Panc1 (cell line): ENCODE measurements at places on chromosomes 2 and 18. TPM values are rescaled to one million over a fixed set of nuclear protein-coding genes. Genes with fewer than 3 reads are reported as not detected.

Gene RNU2-63P
- total RNA-seq: 14.0 TPM

Gene B4GALT6
- 36.3 TPM for total RNA-seq

GRCh38 chr18:47260120-47260923 is 8.9 kb upstream of the SKOR2 start:
- DNase-seq: no peak

Gene SLC30A3
- 0.59 TPM for total RNA-seq

- no peak for DNase-seq
These were observed 176.8 kb downstream of the LOXHD1 start for GRCh38 chr18:46480226-46480625.

DNA sequence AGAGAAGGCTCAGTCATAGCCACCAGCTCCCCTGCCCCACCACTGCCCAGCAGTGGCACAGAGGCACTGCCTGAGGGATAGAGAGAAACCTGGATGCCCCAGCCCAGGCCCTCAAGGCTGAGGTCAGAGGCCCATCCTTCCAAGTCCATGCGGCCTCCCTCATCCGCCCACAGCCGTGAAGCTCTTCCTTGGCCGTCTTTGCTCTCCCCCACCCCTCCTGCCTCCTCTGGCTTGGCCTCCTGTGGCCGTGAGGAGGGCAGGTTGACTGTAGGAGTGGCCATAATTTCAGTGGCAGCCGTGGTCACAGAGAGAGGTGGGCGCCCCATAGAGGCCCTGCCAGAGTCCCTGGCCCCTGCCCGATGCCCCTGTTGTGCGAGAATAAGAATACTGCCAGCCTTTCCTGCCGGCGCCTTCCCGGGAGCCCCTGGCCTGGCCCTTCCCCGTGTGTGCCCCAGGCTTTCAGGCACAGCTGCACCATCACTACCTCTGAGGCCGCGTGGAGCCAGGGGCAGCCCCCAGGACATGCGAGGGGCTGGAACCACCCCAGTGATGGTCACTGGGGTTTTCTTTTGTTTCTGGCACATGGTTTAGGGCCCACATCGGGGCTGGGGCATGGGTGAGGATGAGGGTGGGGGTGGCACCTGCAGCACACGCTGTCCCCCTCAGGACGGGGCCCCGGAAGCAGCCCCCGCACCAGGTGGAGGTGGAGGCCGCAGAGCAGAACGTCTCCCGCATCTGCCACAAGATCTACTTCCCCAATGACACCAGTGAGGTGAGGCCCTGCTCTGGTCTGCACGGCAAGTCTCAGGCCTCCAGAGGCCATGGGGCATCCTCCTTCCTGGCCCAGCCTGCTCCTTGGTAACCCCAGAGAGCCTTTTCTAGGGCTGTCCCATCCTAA is 13.1 kb upstream of the GPR17 start:
- no peak for DNase-seq

Gene NEB
- total RNA-seq: 0.10 TPM

DNA sequence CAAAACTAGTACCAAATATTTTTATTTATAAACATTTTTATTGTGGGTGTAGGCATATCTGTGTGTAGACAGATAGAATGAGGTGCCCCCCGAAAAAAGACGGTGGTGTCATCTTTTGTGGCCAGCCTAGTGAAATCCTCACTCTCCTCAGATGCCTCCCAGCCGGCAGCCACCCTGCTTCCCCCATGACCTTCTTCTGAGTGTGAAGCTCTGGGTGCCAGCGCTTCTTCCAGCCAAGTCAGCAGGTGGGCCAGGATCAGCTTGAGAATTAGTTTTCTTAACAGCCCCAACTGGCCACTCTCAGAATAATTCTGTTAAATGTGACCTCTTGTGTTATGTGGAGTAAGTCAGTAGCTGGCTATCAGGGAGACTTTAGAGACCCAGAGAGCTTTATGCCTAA is 229.6 kb upstream of the FOSL2 start:
- no peak for DNase-seq

GRCh38 chr2:125405816-125406215 is 1250.1 kb upstream of the GYPC start:
- peak; percentile 75 for DNase-seq

DNA sequence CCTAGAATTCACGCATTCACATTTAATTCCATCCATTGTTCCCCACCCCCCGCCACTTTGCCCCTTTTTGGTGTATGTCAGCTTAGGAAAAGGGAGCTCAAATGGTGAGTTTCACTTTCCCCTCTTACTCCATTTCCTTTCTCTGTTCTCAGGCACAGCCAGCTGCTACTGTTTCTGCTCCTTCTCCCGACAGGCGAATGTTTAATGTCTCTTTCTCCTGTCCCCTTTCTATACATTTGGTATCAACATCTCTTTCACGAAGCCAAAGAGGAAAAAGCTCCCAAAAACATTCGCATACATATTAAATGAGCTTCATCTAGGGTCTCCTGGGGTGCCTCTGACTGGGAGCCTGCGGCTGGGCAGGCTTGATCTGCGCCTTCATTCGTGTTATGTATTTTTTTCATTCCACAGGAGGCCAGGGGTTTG is 124.2 kb upstream of the SATB2 start:
- DNase-seq: no peak

Gene SCN3A
- not detected for total RNA-seq

Gene TBR1
- not detected for total RNA-seq

Gene DHRS9
- total RNA-seq: 0.21 TPM

Gene IFT172
- total RNA-seq: 16.7 TPM

DNA sequence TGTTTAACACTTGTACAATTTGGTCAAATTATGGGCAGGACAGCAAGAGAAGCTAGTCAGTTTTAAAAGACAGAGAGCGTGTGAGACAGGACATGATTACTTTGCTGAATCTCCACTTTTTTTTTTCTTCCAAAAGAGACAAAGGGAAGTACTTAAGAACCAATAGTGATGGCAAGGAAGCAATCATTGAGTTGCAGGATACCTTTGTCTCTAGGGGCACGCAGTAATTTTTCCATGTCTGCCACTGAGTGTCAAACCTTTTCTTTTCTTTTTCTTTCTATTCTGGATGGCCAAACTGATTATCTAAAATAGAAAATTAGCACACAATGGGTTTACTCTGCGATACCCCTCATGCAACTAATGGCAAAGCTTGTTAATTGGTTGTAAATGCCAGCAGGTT is 533.0 kb downstream of the PLCL1 start:
- no peak for DNase-seq

Gene CDH7
- not detected for total RNA-seq

DNA sequence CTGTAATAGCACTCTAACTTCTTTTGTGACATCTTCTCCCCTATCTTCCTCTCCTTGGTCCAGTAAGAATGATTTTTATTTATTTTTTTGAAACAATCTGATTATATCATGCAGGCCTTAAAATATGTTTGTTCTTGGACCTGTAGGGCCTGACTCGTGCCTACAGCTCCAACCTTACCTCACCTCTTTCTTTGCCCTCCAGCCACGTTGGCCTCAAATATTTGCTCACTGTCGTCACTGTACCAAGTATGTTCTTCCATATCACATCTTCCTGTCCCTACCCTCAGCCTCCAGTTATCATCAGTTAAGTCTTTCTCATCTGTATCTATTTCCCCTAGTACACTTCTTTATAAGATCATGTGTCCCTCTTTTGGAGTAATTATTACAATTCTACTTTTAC is 125.5 kb downstream of the CDH7 start:
- no peak for DNase-seq

Gene SERPINE2
- total RNA-seq: 3.1 TPM
